ENCODE measurements at places on chromosomes 2 and 18.

DNA sequence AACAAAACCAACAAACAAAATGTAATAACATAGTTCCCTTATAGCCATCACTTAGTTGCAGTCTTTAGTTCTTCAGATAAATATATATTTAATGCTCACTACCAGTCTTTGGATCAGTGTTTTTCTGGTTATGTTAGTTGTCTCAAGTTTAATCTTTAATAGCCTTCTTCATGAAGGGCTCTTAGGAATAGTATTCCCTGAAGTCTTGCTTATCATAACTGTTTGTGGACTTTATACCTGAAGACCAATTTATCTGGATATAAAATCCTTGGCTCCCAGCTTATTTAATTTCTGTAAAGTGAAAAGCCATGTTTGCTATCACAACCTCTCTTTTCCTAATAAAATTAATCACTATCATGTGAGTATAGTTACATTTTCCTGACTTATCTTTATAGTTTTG is 379.7 kb downstream of the ARL6IP6 start:
- no peak for DNase-seq

DNA sequence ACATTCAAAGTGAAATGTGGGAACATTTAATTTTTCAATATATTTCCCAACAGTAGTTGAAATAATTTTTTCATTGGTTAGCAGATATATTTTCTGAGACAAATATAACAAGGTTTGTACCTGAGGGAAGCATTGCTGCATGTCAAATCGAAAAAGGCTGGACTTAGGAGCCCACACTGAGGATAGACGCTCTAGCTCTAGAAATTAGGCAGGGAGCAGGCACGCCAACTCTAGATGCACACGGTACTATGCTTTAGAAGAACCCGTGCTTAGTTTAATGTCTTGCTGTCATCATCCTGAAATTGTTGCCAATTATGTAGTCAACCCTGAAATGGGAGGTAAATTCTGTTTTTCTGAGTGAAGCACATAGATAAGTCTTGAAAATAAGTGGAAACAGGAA is 731.1 kb upstream of the ZNF804A start:
- no peak for DNase-seq

DNA sequence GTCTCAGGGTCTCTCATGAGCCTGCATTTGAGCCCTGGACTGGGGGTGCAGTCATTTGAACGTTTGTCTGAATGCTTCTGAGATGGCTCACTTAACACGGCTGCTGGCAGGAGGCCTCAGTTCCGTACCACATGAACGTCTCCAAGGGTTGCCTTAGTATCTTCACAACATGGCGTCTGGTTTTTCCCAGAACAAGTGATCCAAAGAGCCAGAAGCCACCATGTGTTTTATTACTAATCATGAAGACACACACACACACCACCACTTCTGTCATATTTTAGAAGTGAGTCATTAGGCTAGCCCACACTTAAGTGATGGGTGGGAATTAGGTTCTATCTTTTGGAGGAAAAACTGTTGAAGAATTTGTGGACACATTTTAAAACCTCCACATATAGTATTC is 15.0 kb upstream of the MYO1B start:
- no peak for DNase-seq

DNA sequence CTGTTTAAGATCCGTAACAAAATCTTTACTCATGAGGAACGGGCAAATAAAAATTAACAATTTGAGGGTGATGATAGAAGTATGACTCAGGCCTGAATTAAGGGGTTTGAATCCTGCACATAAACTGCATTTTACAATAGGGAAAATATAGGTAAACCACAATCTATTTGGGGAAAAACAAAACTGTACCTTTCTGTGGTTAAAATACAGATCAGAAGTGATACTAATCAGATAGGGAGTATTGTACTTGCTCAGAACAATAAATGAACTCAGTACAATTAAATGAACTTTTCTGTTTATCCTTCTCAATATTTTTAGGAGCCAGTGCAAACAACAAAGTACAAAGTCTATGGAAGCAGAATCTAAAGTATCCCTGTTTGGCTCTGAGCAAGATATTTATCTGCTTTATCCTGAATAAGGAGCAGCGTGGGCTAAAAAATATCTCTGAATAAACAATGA is 287.3 kb downstream of the ZNF385B start:
- no peak for DNase-seq

- DNase-seq, result peak; percentile 86
Observed at GRCh38 chr2:219521066-219521880, 7.0 kb downstream of the ASIC4 start.

- DNase-seq, result no peak
Observed at GRCh38 chr2:25537526-25537925, 135.9 kb downstream of the DTNB start.

DNA sequence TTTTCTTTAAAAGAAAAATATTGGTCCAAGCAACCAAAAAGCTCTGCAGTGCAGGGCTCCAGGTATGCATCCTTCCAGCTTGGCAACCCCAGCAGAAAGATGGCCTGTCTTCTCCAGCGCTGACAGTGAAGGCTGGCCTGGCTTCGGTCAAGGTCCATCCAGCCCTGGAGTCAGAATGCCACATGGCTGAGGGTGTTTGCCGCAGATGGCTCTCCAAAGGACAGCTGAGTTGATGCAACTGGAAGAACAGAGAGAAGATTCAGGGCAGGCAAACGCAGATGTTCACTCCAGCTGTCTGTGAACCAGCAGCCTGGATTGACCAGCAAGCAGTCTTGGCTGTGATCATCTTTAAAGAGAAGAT is 51.4 kb downstream of the MARCO start:
- no peak for DNase-seq

DNA sequence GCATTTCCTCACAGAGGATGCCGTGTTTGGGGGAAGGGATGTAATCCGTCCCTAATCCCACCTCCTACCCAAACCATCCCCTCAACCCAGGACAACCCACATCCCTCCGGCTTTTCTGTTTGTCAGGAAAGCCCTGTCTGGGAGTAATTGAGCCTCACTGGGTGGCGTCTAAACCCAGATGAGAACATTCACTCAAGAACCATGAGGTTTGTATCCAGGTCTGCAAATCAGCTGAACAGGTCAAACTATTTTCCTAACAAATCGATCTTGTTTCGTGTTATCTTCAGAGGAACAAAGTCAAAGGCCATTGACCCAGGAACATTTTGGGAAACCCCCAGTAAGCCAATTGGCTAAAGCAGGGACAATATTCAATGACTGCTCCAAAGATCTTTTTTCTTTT is 25.7 kb downstream of the CYP27C1 start:
- no peak for DNase-seq

DNA sequence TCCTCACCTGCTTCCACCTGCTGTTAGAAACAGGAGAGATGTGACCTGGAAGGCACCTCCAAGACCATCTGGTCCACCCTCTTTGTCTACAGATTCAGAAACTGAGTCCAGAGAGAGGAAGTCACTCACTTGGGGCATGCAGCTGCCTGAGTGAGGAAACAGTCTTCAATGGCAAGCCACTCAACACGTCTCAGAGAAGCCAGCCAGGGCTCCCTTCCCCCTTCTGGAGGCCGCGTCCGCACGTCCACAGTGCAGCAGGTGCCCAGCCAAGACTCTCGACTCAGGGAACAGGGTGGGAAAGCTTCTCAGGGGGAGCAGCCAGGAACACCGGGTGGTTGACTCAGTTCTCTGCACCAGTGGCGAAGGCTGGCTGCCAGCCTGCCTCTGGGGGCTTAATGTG is 201.7 kb downstream of the BCL11A start:
- DNase-seq, result peak; percentile 41

DNA sequence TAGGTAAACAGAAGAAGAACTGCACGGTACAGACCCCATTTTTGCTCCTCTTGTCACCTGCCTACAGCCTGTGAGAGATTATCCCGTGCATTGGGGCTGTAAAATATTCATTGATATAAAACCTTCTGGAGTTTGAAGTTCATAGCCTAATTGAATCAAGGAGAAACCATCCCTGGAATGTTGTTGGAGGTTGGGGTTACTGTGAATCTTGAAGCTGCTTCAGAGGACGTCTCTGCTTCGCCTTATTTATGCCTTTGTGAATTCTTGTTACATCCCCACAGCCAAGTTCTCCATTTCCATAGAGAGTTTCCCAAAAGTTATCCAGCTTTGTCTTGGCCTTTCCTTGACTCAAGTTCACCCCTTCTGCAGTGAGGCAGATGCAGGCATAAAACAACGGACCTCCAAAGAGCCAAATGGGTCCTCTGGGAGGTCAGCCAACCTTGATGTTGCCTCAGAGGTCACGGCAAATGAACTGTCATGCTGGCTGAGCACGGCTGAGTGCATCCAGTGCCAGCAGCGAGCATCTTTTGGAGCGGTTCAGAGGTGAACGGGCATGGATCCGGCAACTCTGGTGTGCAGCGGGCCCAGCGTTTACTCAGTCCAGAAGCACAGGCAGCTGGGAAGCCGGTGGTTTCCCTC is 317.6 kb downstream of the PRKCE start:
- DNase-seq, result no peak

DNA sequence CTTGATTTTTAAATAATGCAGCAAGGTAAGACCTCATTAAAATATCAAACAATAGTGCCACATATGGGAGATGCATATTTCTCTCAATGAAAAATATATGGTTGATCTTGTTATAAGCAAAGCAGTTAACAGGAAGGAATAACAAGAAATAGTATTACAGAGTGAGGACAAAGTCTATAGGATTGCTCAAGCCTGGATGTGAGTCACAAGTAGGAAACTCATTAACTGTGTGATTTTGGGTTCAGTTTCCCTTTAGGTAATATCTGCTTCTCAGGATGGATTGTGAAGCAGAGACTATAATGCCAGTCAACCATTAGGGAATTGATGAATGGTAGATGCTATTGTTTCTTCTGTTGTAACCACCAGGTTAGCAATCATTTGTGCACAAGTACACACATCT is 42.9 kb upstream of the SPHKAP start:
- no peak for DNase-seq

DNA sequence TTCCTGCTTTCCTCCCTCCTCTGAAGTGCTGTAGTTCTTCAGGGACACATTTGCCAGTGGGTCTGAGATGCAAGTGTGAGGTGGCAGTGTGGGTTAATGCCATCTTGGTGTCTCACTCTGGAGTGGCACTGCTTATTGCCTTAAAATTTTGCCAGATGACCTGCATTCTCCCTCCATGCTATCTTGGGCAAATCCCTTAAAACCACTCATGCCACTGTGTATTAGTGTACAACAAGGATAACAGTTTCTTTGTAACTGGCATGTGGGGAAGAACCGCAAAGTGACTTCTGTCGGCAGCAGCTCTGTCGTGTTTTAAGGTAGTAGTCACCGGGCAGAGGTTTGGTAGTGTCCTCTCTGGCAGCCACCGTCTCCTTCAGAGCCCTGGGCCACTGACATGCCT is 124.2 kb downstream of the NEDD4L start:
- no peak for DNase-seq

- no peak for DNase-seq
Observed at GRCh38 chr2:149561309-149561926, 26.2 kb downstream of the MMADHC start.

- no peak for DNase-seq
Observed at GRCh38 chr2:56784046-56784445, 600.3 kb downstream of the CCDC85A start.

GRCh38 chr2:8267048-8267447 is 414.8 kb upstream of the ID2 start:
- no peak for DNase-seq

GRCh38 chr2:108637304-108637669 is 82.0 kb upstream of the RANBP2 start:
- no peak for DNase-seq

DNA sequence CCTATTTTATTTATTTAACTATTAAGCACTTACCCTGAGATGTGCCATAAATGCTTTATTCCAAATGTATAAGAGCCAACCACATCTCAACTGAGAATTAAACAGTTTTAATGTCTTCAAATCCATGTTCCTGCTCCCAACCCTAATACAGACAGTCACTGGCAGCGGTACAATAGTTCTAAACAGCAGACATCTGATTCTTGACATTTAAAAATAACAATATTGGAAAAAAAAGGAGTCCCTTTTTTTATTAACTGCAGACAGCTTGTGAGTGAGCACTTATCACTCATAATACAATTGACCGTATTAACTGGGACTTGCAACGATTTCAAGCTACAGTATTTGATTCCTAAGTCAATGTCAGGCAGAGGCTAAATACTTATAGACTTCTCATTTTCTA is 424.6 kb downstream of the TGIF1 start:
- no peak for DNase-seq

- DNase-seq, result no peak
Observed at GRCh38 chr2:183564726-183565125, 440.5 kb downstream of the NUP35 start.

DNA sequence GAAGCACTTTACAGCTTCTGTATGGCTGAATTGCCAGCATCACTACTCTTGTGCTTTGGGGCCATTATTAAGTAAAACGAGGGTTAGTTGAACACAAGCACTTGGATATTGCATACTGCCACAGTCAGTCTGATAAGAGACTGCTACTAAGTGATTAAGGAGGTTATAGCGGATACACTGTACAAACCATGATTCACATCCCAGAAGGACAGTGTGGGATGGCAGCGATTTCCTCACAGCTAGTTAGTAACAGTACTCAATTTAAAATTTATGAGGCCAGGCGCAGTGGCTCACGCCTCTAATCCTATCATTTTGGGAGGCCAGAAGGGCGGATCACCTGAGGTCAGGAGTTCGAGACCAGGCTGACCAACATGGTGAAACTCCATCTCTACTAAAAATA is 2.6 kb upstream of the BMPR2 start:
- DNase-seq, result no peak

DNA sequence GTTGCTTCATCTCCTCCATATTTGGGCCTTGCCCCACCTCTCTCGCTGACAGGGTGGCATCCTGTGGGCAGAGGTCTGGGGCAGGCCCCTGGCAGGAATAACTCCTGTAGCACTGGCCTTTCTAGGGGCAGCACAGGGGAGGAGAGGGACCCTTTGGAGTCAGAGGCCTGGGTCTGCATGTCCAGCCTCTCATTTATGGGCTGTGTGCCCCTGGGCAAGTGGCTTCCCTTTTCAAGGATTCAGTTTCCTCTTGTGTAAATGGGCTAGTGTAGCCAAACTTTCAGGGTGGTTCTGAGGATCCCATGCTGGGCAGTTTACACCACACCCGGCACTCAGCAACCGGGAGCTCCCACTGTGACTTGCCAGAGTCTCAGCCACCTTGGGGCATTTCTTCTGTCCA is 23.4 kb downstream of the ADRA2B start:
- no peak for DNase-seq

DNA sequence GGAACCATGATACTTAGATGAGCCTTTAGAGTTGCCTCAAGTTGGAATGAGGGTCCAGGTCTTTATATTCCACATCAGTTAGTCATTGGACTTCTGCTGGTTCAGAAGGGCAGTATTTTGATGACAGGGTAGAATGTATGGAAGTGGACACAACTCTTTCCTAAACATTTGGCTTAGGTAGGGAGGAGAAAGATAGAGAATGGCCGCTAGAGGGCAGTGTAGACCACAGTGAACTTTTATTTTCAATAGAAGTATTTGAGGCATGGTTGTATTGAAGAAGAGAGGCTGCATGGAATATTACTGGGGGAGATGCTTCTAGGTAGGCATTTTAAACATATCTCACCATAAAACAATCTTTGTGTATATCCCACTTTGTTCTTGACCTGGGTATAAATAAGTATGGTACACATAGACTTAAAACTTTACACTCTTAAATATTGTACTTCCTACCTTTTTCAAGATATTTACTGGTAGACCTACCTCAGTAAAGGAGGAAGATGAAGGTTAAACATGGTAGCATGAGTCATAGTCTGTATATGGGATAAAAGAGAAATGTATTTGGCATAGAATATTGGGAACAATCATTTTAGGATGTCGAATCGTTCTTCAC is 497.6 kb upstream of the FAM98A start:
- peak; percentile 58 for DNase-seq

- DNase-seq, result no peak
Observed at GRCh38 chr2:203710952-203711351, 4.5 kb downstream of the CD28 start.

All from H1 (cell line).